ENCODE measurements at places on chromosomes 16 and 17.

DNA sequence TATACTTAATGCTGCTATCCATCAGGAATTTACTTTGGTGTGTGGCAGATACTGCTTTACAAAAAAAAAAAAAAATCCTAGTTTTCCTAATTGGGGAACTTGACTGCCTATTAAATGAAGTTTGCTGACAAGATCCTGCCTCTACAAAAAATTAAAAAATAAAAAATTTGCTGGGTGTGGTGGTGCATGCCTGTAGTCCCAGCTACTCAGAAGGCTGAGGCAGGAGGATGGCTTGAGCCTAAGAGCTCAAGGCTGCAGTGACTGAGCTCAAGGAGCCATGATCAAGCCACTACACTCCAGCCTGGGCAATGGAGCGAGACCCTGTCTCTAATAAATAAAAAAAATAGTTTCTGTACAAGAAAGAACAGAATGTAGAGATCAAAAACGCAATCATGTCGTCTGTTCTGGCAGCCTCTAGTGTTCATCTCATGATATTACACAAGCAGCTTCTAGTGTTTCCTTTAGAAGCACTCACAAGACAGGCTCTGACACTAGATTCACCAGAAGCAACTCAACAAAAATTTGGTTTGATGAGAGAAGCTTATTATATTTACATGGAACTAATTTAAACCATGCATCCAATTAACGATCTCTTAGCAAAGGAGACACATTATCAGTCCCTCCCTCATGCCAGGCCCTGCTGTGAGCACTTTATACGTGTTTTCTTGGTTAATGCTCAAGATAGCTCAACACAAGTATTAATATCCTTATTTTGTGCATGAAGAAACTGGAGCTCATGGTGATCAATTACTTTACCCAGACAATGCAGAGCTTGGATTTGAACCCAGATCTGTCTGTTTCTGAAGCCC is 6.8 kb upstream of the KRTAP17-1 start:
- no peak for DNase-seq

- no peak for DNase-seq
These were observed 43.3 kb downstream of the TIMM22 start for GRCh38 chr17:1040216-1040600.

DNA sequence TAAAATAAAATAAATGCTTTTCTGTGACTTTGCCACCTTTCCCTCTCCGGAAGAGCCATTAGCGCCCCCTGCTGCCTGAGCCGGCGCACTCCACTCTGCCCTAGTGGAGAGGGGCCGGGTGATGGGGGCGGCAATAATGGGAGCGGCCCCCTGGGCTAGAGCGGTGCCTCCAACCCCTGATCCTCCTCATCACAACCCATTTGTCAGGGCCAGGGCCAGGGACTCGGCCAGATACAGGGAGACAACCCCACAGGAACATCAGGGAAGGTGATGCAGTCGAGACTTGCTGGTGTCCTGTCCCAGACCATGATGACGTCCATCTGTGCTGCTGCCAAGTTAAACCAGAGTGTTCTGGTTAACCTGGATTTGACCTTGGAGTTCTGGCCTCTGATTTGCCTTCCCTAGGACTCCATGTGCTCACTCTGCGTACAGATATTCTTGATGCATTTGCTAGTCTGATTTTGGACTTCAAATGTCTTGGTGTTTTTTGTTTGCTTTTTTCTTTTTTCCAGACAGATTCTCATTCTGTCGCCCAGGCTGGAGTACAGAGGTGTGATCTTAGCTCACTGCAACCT is 46.1 kb upstream of the BPTF start:
- DNase-seq: no peak

GRCh38 chr17:39737760-39738567 is at the start of gene GRB7:
TSS of gene GRB7 (plus strand) at chr17:39737938. CDS start at chr17:39742302, 4,364 bp downstream.
- no peak for DNase-seq

- no peak for DNase-seq
These were observed 109.4 kb upstream of the GSE1 start for GRCh38 chr16:85503679-85504231.

GRCh38 chr16:17563323-17564091 is 92.7 kb upstream of the XYLT1 start:
- DNase-seq: no peak

- DNase-seq: no peak
These were observed 1.5 kb upstream of the SLC38A8 start for GRCh38 chr16:84044118-84044488.

- DNase-seq: no peak
These were observed 5.6 kb downstream of the WSB1 start for GRCh38 chr17:27299384-27300049.

- DNase-seq: no peak
These were observed 9.2 kb upstream of the CCL22 start for GRCh38 chr16:57349212-57350031.

- no peak for DNase-seq
These were observed 190.3 kb downstream of the RBFOX3 start for GRCh38 chr17:79420318-79421243.

GRCh38 chr17:40884708-40885512 is at the start of gene KRT20:
TSS of gene KRT20 (minus strand) at chr17:40885242. CDS start at chr17:40885185, 57 bp downstream.
- no peak for DNase-seq

- no peak for DNase-seq
These were observed 1.6 kb downstream of the CA10 start for GRCh38 chr17:52156576-52157570.
